ENCODE measurements at places on chromosomes 4 and X.

- DNase-seq = no peak
Measured at GRCh38 chr4:101348995-101349800, 1.9 kb upstream of the PPP3CA start.

GRCh38 chr4:37132351-37132974 lies 112.1 kb upstream of the NWD2 start:
- DNase-seq = no peak

DNA sequence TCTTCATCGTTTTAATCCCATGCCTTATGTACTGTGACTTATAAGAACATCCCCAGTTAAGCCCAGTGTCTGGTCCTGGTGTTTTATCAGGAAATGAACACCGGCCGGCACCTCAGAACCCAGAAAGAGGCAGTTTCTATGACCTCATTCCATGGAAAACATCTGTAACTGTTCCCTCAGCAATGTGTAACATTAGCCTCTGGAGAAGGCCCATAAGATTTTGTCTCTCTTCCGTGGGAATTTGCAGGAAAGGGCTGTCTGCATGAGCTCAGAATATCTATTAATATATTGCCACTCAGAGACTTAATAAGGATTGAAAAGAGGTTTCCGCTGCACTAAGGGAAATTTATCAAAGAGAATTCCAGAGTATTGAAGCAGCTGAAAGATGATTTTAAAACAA lies 3.1 kb upstream of the TCEANC start:
- no peak for DNase-seq

- DNase-seq = no peak
Measured at GRCh38 chr4:35793766-35794165, 450.5 kb downstream of the ARAP2 start.

- DNase-seq = no peak
Measured at GRCh38 chr4:100588076-100588475, 70.3 kb upstream of the EMCN start.

DNA sequence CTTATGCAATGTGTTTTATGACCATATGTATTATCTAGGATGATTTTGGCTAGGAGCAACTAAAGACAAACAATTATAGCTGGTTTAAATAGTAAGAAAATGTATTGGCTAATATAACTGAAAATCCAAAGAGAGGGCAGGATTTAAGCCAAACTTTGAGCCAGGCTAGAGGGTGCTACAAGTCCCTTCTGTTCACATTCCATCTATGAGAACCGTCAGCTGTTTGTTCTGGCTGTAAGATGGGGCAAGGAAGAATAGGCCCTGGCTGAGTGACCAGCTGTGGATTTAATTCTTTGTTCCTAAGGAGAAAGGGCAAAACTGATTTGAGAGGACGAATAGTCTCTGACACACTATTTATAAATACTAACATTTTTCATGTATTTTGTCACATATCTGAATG lies 79.2 kb upstream of the UGT8 start:
- DNase-seq = no peak

DNA sequence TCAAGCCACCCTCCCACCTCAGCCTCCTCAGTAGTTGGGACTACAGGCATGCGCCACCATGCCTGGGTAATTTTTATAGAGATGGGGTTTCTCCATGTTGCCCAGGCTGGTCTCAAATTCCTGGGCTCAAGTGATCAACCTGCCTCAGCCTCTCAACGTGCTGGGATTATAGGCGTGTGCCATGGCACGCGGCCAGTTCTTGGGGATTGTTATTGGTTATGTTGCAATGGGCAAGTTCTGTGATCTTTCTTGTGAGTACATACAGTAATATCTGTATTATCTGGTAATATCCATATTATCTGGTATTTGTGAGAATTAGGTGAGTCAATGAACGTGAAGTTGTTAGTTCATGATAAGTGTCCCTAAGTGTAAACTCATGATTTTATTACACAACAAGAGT lies 90.3 kb upstream of the TBL1X start:
- no peak for DNase-seq

DNA sequence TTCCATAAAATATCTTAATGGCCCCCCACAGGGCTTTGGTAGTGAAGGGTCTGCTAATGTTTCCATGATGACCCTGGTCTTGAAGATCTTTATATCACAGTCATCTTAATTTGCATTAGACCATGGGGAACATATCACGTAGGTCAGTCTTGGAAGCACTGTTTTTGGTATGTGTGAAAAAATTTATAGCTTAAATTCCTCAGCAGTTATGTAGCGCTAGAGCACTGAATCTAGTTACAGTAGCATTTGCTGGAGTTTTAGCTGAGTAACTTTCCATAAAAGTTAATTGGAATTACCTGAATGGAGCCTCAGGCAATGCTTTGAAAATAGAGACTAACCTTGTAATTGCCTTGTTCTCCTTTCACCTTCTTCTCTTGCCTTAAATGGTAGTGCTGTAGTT lies 648.8 kb downstream of the IQCM start:
- DNase-seq = no peak

GRCh38 chr4:10534820-10535219 lies 77.6 kb upstream of the ZNF518B start:
- DNase-seq = no peak

GRCh38 chr4:45147866-45148265 lies 421.5 kb upstream of the GNPDA2 start:
- no peak for DNase-seq

DNA sequence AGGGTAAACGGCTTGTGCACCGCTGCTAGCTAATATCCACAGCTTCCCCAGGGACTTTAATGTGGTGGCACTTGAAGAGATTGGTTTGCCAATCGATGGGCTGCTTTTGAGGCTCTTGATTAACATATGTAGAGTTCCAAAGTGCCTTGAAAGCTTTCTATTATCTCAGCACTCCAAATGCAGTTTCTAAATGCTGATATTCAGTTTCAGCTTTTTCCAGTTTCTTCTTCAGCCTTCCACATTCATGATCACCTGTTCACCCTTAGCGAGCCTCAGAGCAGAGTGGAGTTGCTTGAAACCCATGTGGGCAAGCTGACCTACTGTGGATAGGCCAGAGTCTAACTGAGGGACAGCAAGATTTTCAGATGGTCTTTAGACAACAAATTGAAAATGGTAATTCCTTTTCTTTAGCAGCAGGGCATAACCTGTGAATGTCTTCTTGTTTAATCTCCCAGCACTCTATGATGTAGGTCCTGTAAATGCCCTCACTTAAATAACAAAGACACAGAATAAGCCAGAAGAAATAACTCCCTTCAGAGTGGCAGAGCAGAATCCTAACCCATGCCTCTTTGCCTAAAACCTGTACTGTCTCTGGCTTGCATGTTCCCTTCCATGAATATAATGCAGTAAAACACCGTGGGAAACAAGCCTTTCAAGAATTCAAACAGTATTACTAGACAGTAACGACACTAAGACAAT lies 99.8 kb downstream of the TSPAN5 start:
- DNase-seq = no peak

DNA sequence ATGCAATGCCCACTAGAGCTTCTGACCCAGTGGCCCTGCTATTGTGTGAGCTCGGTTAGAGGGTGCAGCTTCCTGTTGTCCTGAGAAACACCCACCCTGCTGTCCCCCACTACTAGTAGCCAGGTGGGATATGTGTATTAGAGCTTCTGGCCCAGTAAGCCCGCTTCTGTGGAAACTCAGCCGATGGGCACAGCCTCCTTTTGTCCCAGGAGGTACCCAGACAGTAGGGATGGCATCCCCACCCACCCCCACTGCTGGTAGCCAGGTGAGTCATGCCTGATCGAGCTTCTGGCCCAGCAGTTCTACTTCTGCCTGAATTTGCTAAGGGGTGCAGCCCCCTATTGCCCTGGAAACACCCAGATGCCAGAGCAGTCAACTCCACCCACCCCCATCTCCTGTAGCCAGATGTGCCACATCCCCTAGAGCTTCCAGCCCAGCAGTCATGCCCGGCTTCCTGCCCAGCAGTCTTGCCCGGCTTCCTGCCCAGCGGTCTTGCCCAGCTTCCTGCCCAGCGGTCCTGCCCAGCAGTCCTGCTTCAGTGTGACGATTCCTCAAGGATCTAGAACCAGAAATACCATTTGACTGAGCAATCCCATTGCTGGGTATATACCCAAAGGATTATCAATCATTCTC lies 162.7 kb upstream of the KLF8 start:
- no peak for DNase-seq

- no peak for DNase-seq
Measured at GRCh38 chrX:13502590-13502989, 66.8 kb upstream of the EGFL6 start.

DNA sequence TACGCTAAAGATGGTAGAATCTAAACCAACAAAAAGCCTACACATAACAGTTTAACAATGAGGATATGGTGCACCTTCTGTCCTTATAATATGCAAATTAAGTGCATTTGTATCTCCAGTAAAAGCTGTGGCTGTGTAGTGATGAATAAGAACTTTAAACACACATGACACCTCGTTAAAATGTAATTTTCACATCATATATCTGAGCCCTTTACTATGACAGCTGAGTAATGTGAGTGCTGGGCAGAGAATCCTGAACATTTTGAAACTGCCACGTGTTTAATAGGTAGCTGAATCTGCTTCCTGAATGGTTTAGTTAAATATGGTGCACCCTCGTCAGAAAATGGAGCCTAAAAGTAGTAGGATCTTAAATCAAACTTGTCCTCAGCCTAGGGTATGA lies 540.8 kb downstream of the ADGRL3 start:
- DNase-seq = no peak

DNA sequence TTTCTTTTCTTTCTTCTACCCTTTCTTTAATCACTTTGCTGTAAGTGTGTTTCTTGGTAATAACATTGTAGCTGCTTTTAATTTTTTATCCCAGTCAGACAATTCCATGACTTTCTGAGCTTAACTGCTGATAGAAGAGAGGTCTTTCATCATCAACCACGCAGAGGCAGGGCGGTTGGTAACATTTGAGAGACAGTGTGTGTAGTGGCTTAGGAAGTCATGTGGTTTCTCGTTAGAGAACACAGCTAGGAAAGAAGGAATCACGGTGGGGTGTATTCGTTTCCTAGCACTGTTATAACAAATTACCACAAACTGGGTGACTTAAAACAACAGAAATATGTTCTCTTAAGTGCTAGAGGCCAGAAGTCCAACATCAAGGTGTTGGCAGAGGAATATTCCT lies 11.5 kb downstream of the PRPS2 start:
- DNase-seq = no peak

DNA sequence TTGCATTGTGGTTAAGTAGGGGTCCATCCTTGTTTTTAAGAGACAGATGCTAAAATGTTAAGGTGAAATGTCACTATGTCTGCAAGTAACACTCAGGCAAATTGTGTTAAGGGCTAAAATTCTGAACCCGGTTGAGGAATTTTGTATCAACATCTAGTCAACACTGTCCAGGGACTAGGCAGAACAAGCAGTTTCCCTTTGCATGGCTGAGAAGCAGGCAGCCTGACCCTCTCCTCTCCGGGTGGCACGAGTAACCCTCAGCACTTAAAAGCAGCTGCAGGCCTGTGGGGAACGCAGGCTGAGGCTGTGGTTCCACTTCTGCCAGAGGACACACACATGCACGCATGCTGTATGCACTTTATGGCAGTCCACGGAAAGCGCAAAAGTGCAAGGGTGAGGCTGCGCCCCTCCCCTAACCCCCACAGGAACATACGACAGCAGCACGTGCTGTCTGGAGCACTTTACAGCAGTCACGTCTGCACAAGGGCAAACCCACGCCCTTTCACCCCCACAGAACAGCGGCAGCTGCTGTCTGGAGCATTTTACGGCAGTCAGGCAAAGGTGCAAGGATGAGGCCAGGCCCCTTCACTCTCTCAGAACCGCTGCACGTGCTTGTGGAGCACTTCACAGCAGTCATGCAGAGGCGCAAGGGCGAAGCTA lies 619 bp upstream of the MPC1L start:
- DNase-seq = no peak

GRCh38 chr4:183747931-183748670 lies 89.0 kb downstream of the TRAPPC11 start:
- DNase-seq = no peak

- DNase-seq = no peak
Measured at GRCh38 chrX:123847056-123847455, 12.8 kb upstream of the XIAP start.

- no peak for DNase-seq
Measured at GRCh38 chrX:137234651-137235402, 201.0 kb upstream of the GPR101 start.

GRCh38 chr4:159283696-159284095 lies 180.8 kb downstream of the RAPGEF2 start:
- no peak for DNase-seq

DNA sequence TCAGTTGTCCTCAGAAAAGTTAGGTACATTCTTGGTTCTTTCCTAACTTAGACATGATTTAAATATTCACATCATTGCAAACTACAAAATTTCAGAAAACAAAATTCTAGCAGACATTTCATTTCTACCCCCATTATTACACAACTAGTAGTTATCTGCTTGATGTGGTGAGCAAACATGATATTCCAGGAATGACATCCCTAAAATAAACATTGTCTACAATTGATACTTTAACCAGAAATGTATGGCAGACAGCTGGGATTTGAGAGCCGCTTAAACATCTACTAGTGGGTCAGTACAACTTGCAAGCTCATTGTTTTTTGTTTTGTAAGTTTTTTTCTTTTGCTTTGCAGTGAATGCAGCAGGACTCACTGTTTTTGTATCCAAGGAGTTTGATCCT lies 32.1 kb upstream of the AMBN start:
- DNase-seq = no peak

DNA sequence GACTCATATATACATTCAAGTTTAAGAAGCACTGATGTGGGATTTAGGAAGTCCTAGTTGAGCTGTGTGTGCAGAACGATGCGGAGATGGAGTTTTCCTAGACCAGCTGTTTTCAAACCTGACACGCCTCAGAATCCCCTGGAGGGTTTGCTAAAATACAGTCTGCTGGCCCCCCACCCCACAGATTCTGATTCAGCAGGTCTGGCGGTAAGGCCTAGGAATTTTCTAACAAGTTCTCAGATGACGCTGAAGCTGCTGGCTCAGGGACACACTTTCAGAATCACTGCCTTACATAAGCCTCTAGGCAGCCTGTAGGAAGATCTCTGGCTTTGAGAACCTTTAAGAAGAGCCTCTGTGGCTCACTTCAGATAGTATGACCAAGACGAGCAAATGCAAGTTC lies 73.1 kb downstream of the PHEX start:
- no peak for DNase-seq

DNA sequence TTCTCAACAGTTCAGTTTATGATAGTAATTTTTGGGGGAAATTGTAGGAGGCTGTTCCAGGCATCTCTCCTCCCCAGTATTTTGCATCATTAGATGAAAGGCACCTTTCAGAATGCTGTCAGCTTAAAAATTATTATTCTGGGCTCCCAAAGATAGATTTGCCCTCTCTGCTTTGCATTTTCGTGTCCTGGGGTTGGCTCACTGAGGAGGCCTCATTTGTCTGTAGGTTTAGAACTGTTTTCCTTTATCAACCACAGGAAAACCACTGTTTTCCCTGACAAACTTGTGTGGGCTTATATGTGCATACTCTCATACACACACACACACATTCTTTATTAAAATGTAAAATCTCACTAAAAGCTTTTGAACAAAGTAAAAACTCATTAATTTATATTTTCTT lies 197.2 kb upstream of the VCX3A start:
- no peak for DNase-seq

DNA sequence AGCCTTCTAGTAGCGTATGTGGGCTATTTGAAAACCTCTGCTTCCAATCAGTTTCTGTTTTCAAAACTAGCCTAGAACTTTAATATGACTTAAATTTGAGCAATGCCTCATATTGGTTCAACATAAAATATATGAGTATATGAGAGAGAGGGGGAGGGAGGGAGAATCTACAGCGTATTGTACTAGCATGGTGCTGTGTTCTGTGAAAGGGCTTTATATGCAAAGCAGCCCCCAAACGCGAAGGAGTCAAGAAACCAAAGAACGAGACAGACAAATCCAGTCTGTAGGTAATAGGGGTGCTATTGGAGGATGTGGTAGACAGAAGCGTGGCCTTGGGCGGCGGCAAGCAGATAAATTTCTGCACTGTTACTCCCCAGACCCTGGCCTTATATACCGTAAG lies 784 bp upstream of the ANXA5 start:
- DNase-seq = no peak

All from T-helper 2 cell (primary cell).